Hematopoietic multipotent progenitor cell treated with erythropoietin and hydrocortisone succinate and interleukin-3 and kit ligand, for 17 days (in vitro differentiated cells): ENCODE measurements at places on chromosomes 1 and 21.

GRCh38 chr1:115356356-115356755, 18.3 kb upstream of the NGF start:
- DNase-seq: no peak

GRCh38 chr1:35316264-35316663, 47.8 kb downstream of the ZMYM4 start:
- no peak for DNase-seq

GRCh38 chr1:31683997-31684396, 19.8 kb downstream of the COL16A1 start:
- DNase-seq: no peak

- DNase-seq: no peak
Observed at GRCh38 chr1:20726932-20727745, 5.4 kb downstream of the SH2D5 start.

- no peak for DNase-seq
Observed at GRCh38 chr1:25537153-25537831, 6.1 kb upstream of the LDLRAP1 start.

- no peak for DNase-seq
Observed at GRCh38 chr1:44849575-44850132, 6.6 kb upstream of the PTCH2 start.

DNA sequence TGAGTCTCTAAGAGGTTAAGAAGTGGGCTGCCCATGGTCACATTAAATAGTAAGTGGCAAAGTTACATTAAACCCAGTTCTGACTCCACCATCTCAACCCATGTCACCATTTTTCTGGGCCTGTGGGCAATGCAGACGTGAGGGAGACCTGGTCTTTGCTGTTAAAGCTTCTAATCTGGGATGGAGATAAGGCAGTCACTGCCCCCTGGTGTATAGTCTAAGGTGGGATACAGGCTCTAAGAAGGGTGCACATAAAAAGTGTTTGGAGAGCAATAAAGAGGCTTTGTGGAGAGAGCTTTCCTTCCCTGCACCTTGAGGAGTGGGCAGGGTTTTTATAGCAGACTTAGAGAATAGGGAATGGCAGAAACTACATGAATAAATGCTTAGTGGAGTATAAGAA, 141.3 kb downstream of the ROR1 start:
- no peak for DNase-seq

DNA sequence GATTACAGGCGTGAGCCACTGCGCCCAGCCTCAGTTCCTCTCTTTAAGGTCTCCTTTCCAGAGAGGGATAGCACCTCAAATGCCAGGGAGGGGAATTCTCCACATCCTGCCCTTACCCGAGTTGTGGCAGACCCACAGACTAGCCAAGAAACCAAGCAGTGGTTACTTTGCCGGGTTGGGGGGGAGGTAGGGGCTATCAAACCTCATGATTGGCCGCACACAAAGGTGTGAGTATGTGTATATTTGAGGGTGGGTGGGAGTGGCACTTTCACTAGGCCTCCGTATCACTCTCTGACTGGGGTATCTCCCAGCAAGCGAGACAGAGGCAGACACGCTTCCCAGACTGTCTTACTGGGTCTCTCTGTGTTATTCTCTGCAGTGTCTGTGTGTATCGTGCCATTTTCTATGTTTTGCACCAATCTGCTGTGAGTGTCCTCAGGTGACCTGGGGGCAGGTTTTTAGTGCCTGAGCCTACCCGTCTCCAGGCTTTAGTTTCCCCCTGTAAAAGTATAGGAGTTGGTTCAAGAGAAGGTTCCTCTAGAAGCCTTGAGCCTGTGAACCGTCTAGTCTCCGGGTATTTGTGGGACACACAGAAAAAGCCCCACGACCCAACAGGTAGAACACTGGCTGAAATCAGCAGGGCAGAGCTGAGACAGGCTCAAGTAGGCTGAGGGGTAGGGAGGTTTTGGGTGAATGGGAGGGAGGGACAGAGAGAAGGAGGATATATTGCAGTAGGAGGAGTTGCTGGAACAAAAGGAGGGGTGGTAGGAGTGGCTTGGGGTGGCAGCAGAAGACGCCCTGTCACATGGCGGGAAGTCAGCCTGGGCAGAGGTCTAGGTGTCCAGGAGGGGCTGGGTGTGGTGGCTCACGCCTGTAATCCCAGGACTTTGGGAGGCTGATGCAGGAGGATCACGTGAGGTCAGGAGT, 10.3 kb downstream of the LMNA start:
- peak; percentile 65 for DNase-seq

- DNase-seq: no peak
Observed at GRCh38 chr1:184827600-184828368, 73.1 kb upstream of the EDEM3 start.

GRCh38 chr1:54640863-54641836, at the start of gene MROH7:
TSS of gene MROH7 (plus strand) at chr1:54641786. CDS start at chr1:54652927, 11,141 bp downstream.
- DNase-seq: no peak

- no peak for DNase-seq
Observed at GRCh38 chr1:64228167-64228957, 24.9 kb downstream of the UBE2U start.

DNA sequence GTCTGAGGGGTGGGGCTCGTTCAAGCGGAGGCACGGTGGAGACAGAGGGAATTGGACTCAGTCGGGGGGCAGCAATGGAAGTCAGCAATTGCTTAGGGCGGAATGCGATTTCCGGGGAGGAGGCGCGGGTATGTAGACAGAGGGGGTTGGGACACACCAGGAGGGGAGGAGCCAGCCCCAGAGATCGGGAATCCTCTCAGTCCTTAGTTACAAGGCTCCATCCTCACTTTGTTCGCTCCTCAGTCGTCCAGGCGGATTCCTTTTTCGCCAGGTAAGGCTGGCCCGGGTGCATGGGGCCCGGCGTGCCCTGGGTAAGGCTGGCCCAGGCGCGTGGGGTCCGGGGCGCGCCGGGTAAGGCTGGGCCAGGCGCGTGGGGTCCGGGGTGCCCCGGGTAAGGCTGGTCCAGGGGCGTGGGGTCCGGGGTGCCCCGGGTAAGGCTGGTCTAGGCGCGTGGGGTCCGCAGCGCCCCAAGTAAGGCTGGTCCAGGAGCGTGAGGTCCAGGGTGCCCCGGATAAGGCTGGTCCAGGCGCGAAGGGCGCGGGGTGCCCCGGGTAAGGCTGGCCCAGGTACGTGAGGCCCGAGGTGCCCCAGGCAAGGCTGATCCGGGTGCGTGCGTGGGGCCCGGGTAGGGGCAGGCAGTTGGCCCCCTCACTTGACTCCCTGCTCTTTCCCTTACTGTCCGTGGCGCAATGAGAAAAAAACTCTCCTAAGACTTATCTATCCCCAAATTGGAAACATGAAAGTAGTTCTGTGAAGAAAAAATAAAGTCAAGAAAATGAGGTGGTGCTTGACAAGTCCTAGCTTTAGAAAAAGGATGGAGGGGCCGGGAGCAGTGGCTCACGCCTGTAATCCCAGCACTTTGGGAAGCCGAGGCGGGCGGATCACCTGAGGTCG, at the start of gene L1TD1:
Gene L1TD1, plus strand, starts transcription at position 199 of the 894 bp plus-strand sequence. CDS start 11,780 bp downstream, outside the sequence.
- DNase-seq: no peak

- no peak for DNase-seq
Observed at GRCh38 chr21:28781602-28782276, 210.9 kb downstream of the LTN1 start.

DNA sequence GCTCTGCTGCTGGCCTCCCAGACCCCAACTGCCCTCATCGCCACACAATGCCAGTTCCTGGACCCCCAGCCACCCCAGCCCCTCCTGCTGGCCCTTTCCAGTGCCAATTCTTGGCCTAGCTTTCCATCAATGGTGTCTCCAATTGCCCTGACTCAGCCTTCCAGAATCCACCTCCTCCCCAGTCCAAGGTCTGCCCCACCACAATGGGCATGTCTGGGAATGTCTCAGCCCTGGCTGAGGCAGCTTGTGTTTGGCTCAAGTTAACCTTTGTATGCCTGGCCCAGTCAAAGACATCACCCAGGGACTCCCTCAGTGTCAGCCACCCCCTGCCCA, 16.4 kb downstream of the ALDH4A1 start:
- no peak for DNase-seq

GRCh38 chr1:90726425-90726985, 9.4 kb upstream of the BARHL2 start:
- no peak for DNase-seq

GRCh38 chr1:226491093-226491850, 57.3 kb upstream of the STUM start:
- DNase-seq: no peak

DNA sequence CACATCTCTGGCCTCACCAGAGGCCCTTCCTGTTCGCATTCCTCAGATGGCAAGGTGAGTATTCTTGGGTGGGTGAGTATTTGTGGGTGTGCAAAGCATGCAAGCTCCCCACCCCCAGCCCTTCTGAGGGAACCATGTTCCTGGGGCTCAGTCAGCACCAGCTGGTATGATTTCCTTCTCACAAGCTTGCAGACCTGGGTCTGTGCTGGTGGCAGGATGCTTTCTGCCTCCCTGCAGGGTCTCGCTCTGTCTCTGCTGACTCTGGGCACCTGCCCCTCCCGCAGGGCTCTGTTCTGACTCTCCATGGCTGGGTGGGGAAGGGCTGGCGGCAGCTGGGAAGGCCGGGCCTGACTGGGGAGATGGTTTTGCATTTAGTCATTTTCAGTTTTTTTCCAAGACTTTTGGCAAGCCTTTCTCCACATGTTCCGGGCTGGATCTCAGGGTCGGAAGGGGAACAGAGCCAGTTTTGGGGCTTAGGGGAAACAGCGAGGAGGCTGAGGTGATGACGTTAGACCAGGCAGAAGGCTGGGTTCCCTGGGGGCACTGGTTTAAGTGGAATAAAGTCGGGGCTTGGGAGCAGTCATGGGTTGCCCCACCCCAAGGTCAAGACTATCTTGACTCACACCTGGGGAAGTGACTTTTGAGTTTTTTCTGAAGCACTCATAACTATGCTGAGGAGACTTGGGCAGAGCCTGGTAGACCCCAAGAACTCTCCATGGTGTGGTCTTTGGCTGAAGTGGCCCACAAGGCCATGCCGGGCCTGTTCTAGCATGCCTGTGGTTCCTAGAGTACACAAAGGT, 6.2 kb downstream of the RASSF5 start:
- DNase-seq: no peak

DNA sequence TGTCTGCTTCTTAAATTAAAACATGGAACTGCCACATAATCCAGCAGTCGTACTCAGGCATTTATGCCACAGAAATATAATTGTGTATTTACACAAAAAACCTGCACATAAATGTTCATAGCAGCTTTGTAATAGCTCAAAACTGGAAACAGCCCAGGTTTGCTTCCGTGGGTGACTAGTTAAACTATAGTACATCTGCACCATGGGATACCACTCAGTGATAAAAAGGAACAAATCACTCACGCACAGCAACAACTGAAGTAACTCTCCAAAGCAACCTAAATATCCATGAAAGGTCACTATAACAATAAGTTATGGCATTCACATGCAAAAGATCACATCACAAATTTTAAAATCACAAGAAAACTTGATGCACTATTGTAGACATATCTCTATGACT, 64.4 kb downstream of the KCNT2 start:
- no peak for DNase-seq

DNA sequence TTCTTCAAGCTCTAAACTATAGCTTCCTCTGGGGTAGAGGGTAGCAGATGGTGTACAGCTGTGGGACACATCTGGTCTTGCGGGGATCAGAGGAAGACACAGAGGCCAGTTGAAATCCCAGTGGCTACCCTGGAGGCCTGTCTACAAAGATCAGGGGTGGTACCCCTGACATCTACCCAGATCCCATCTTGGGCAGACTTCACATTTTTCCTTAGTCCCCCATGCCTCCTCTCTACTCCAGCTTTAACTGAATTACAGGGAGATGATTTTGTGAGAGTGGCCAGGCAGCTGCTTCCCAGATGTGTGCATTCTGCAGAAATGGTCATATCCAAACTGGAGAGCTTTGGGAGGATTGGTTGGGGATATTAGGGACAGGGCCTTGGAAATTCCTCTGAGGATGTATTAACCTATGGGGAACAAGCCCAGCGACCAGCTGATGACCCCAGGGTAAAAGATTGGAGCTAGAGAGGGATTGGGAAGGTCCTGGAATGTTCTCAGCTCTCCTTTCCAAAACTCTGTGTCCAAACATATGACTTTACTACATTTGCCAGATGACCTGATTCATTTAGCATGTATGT, 9.6 kb upstream of the CD34 start:
- DNase-seq: no peak

DNA sequence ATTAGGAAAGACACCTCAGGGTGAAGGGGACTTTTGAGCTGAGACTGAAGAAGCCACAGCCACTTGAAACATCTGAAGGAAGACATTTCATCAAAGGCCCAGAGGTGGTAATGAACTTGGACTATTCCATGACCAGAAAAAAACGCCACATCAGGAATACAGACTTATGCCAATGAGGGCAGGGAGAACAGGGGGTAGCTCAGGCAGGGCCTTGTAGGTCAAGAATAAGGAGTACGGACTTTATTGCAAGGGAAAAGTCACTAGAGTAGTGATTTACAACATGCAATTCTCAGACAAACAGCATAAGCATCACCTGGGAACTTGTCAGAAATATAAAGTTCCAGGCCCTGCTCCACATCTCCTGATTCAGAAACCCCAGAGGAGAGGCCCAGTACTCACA, 11.8 kb downstream of the TP53BP2 start:
- DNase-seq: no peak

DNA sequence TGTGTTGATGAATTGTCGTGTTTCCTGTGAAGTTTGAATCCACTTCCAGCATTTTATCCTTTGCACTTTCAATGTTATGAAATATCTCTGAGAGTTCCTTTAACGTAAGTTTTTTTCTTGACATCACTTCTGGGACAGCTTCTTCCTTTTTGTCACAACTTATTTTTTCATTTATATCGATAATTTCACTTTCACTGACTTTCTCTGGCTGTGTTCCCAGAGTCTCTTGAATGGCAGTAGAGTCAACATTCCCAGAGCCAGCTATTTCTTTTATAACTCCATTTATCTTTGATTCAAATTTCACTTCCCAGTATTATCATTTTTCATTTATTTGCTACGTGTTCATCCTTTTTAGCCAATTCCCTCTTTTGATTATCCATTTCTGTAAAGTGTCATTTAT, 256.5 kb downstream of the PAPPA2 start:
- no peak for DNase-seq

DNA sequence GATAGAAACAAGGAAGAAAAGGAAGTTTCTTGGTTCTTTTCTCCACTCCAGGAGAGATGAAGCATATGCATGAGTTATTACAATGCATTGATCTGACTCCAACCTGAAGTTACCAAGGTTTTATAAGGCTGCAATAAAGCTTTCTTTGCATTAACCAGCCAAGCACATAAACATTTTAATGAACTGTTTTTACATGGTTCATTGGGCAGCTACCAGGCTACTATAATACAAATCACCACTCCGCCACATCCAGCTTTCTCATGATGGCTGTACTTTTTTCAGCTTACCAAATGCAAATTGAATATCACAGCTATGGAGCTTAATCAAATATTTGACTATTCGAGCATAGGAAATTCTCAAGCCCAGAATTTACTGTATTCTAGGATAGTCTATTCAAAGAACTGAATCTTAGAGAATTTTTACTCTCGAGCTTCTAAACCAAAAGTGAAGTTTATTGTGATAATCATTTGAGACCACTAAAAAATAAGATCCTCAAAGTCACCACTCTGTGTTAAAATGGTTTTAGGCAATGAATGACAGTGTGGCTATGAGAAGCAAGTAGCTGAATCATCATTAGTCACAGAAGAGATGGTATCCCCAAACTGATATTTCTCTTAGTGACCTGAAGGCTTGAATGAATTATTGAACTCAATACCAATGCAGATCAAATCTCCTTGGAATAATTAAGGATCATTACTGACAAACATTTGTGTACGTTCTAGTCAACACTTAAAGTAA, 58.6 kb upstream of the ZNF281 start:
- DNase-seq: no peak
